ENCODE measurements at places on chromosomes 11 and 22. TPM values are rescaled to one million over a fixed set of nuclear protein-coding genes. Genes with fewer than 3 reads are reported as not detected.
A peak's percentile ranks its signal among the peaks of the same experiment; 100 is the strongest.

Gene ACTN3
- total RNA-seq = not detected

Gene PDGFB
- total RNA-seq = 10.8 TPM

Gene MS4A6E
- total RNA-seq = not detected

Gene SLC6A5
- not detected for total RNA-seq

Gene OR51B4
- total RNA-seq = not detected

Gene POLDIP3
- 38.7 TPM for total RNA-seq

Gene SEPTIN5
- total RNA-seq = 47.7 TPM

- no peak for DNase-seq
Observed at GRCh38 chr11:113876798-113877669, 1.7 kb upstream of the USP28 start.

GRCh38 chr22:28999919-29000556, 61.6 kb downstream of the C22orf31 start:
- no peak for DNase-seq

- DNase-seq = no peak
Observed at GRCh38 chr11:85718126-85718943, 32.3 kb upstream of the CCDC89 start.

DNA sequence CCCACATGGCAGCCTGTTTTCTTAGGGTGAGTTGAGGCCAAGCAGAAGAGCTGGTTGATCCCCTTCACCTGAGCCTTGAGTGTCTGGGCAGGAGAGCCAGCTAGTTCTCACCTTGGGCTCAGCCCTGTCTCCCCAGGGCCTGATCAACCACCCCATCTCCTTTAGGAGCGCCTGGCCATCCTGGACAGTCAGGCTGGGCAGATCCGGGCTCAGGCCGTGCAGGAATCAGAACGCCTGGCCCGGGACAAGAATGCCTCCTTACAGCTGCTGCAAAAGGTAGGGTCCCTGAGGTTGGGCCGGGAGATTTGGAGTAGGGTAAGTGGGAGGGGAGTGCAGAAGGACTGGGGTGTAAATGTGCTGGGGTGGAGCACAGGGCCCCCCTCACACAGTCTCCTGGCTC, 31.3 kb downstream of the PHLDB1 start:
- DNase-seq = no peak

- DNase-seq = peak; percentile 30
Observed at GRCh38 chr11:44095506-44096359, at the start of gene EXT2. Gene EXT2 (plus strand): TSS chr11:44095678. CDS start chr11:44107713, 12,035 bp downstream.

- no peak for DNase-seq
Observed at GRCh38 chr11:36019005-36019596, 75.2 kb downstream of the LDLRAD3 start.

DNA sequence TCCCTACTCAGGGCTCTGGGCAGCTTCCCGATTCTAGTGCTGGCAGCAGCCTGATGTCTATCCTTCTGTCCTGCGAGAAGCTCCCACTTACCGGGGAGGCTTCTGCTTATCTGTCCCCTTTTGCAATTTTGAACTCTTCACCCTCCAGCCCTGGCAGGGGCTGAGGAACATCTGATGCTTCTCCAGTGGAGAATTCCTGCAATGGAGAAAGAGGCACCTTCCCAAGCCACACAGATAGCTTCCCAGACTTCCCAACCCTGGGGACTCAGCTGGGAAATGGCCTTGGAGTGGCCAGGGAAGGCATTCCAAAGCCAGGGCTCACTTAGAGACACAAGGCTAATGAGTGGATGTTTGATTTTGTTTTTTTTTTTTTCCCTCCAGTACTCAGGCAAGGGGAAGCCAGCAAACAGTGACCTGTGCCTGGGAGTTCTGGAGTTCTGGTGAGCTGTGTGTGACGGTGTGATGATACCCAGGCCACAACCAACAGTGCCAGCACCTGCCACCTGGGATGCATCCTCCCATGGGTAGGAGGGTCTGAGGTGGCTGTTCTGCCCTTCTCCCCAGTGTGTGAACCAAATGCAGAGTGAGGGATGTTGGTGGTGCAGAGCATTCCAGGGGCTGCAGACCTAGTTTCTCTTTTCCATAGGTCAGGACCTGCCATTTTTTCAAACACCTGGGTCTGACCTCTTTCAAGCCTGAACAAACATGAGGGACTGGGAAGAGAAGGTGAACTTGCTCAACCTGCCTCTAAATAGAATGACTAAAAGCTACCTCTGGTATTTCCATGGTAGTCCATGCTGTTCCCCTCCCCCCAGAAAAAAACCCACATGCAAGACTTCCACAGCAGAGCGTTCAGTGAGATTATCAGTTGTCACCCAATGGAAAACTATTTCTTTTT, 95.1 kb downstream of the CCDC81 start:
- DNase-seq = no peak

GRCh38 chr11:10504490-10504889, 36.5 kb downstream of the RNF141 start:
- no peak for DNase-seq

- no peak for DNase-seq
Observed at GRCh38 chr11:86938203-86938899, 16.8 kb downstream of the FZD4 start.

- DNase-seq = no peak
Observed at GRCh38 chr11:128929468-128929867, 13.2 kb downstream of the TP53AIP1 start.

DNA sequence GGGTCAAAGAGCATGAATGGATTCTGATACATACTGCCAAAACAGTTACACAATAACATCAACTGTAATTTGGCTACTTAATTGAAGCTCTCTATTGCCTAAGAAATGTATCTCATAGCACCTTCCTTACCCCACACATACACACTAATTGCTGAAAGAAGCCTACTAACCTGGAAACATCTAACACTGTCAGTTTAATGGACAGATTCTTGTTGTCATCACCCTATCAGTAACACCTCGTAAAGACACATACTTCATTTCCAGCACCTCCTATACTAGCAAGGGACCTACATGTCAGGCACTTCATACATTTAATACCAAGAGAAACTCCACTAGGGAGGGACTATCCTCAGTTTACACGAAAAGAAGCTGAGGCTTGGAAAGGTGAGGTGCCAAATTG, 9.9 kb downstream of the NAP1L4 start:
- DNase-seq = no peak

- no peak for DNase-seq
Observed at GRCh38 chr11:773425-773824, 3.9 kb downstream of the GATD1 start.

DNA sequence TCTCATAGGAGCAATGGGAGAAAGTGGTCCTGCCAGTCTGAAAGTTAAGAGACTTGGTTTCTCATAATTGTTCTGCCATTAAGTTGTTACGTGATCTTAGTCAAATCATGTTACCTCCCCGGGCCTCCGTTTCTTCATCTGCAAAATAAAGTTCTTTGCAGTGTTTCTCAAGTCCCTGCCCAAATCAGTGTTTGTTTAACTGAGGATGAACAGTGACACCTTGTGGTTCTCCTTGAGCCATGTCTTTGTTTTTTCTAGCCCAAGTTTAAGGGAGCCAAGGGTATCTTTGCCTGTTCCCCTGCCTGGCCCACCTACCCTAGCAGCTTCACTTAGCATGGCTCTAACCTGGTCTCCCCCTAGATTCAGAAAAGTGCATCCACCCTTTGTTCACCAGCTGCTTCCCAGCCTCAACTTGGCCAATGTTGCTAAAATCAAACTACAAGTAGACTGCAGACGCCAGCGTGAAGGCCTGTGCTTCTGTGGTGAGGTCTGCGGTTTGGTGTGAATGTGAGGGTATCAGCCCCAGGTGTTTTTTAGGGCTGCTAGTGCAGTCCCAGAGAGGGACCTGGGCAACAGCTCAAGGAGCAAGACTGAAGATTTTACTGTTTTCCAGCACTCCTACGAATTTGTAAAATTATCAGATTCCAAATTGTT, 35.5 kb downstream of the FZD4 start:
- DNase-seq = no peak

- DNase-seq = no peak
Observed at GRCh38 chr11:19332476-19332875, 91.7 kb upstream of the E2F8 start.

Measured in thoracic aorta (tissue), 2 donors.